ENCODE measurements at places on chromosomes 1 and 21.
A peak's percentile ranks its signal among the peaks of the same experiment; 100 is the strongest.

DNA sequence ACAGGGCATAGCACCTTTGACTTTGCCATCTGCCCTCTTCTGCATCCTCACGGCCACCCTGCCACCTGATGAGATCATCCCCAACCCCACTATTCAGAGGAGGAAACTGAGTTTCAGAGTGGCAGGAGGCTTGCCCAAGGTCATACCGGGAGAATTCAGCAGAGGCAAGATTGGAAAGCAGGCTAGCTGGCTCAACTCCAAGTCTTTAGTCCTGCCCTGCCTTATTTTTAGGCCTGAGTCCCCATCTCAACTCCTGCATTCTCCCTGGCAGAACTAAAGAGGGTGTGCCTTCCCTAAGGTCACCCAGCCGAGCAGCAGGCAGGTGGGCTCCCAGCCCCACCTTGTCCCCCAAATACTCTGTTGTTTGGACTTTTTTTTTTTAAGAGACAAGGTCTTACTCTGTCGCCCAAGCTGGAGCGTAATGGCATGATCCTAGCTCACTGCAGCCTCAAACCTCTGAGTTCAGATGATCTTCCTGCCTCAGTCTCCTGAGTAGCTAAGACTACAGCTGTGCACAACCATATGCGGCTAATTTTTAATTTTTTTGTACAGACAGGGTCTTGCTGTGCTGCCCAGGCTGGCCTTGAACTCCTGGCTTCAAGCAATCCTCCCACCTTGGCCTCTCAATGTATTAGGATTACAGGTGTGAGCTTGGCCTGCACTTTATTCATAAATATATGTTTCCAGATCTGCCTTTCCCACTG lies 13.8 kb upstream of the FGR start:
- DNase-seq = no peak

GRCh38 chr1:219385787-219386427 lies 212.2 kb downstream of the LYPLAL1 start:
- peak; percentile 64 for DNase-seq

- DNase-seq = no peak
These were observed 11.3 kb upstream of the ADORA1 start for GRCh38 chr1:203116091-203116820.

DNA sequence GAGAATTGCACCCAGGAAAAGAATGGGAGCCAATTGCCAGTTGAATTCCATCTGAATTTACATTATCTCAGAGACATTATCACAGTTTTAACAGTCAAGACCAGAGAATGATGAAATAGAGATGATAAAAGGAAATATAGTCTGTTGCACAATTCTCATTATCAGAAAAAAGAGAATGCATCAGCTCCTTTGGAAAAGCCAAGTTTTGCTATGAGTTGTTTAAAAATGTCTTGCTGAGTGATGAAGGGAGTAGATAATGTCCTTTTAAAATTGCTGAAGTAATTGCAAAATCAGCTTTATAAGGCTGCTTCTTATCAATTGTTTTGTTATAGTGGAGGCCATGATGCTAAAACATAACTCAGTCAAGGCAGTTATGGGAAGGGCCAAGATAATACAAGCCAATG lies 37.9 kb upstream of the EEIG2 start:
- DNase-seq = no peak

- no peak for DNase-seq
These were observed 257.8 kb downstream of the NPHP4 start for GRCh38 chr1:5734414-5734813.

DNA sequence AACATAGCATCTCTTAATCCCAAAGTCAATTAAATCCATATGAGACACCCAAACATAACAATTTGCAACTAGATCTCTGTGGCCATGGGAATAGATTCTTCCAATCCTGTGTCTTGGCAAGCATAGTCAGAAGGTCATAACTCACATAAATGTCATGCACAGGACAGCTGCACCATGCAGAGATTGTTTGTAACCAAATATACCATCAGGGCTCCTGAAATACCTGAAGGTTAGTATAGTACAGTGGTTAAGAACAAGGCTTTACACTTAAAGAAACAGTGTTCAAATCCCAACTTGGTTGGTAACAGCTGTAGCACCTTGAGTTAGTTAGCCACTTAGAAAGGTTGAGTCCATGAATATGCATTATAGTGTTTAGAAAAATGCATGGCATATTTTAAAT lies 82.6 kb upstream of the CCDC190 start:
- peak; percentile 83 for DNase-seq

GRCh38 chr1:119590393-119590792 lies 57.7 kb downstream of the ZNF697 start:
- DNase-seq = no peak

GRCh38 chr1:66033781-66034180 lies 241.1 kb downstream of the PDE4B start:
- no peak for DNase-seq

- DNase-seq = no peak
These were observed 81.8 kb upstream of the KCNA3 start for GRCh38 chr1:110756506-110756905.

DNA sequence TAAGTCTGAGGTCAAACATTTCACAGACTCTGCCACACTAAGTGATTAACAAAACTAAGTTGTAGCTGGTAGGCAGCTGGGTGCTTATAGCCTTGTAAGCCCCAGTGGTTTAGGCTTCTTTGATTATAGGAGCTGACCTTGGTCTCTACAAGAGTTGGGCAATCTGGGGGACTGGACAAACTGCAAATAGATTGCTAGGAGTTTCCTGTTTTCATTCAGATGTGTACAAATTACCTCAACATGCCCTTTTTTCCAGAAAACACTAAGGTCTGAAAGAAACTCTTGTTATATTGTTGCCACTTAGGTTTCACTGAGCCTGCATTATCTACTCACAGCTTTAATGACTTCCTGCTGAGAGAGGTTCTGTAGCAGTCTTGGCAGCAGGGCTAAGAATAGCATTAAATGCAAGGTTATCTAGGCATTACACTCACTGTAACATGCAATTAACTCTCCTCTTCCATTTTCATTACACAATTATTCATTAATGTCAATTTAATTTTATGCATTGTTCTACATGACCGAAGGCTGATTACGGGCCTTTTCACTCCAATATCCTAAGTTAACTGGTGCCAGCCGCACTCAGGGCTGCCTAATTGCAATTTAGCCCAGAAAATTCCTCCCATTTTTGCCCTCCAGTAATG lies 314.0 kb downstream of the LMO4 start:
- peak; percentile 11 for DNase-seq

GRCh38 chr1:3156936-3157335 lies 87.9 kb downstream of the PRDM16 start:
- no peak for DNase-seq

GRCh38 chr1:25620211-25620610 lies 3.6 kb downstream of the MAN1C1 start:
- DNase-seq = no peak

DNA sequence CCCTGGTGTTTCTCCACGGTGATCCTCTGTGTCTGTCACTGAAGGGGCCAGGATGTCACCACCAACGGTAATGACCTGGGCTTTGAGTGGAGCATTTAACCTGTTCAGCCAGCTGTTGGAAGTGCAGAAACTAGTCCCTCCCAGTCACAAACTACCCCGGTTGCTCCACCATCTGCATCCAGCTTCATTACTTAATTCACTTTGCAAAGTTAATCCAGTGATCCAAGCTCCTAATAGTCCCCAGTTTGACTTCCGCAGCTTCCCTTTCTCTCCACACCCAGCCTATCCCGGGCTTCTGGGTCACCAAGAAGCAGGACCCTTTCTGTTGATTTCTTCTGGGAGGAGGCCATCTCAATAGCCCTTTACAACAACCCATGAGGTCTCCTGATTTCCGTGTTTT lies 63.5 kb downstream of the MDM4 start:
- DNase-seq = no peak

DNA sequence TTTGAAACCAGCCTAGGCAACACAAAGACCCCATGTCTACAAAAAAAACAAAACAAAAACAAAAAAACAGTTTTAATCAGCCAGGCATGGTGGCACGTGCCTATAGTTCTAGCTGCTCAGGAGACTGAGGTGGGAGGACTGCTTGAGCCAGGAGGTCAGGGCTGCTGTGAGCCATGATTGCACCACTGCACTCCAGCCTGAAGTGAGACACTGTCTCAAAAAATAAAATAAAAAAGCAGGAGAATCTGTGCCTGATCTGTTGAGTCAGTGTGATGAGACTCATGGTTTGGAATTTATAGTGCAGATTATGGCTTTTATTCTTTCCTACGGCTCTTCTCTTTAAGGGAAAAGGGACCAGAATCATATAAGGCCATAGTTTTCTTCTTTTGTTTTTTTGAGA lies 16.5 kb downstream of the TRIT1 start:
- DNase-seq = peak; percentile 61

DNA sequence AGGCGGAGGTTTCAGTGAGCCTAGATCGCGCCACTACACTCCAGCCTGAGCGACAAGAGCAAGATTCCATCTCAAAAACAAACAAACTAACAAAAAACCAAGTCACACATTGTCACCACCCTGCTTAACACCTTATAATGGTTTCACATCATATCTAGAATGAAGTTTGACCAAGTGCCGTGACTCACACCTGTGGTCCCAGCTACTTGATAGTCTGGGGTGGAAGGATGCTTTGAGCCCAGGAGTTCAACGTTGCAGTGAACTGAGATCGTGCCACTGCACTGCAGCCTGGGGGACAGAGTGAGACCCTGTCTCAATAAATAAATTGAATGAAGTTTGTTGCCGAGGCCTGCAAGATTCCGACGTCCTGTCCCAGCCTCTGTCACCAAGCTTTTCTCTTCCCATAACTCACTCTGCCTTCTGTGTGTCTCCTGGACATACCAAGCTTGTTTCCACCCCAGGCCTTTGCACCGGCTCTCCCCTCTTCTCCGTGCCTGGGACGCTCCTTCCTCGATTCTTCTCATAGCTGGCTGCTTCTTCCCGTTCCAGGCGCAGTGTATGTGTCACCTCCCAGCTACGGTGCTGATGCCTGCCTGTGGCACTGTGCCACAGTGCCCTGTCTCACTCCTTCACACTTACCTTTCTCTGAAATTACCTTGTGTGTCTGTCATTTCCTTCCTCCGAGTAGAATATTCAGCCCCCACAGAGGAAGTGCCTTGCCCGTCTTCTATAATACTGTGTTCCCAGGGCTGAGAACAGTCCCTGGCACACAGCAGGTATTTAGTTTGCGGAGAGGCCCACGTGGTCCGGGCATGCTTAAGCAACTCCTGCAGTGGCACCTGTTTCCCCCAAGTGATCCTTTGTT lies 3.8 kb upstream of the SELENON start:
- DNase-seq = no peak

GRCh38 chr1:227959325-227959860 lies 11.7 kb upstream of the WNT9A start:
- no peak for DNase-seq

- no peak for DNase-seq
These were observed 782 bp downstream of the PCAT6 start for GRCh38 chr1:202811296-202812175.

DNA sequence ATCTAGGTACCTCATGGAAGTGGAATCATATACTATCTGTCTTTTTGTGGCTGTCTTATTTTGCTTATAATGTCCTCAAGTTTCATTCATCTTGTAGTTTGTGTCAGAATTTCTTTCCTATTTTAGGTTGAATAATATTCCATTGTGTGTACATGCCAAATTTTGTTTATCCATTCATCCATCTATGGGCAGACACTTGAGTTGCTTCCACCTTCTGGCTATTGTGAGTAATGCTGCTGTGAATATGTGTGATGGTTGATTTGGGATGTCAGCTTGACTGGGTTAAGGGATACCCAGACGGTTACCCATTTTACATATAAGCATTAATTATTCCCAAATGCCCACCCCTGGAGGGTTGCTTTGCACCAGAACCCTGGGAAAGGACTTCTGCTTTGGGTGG lies 477.5 kb downstream of the PTPRU start:
- DNase-seq = peak; percentile 19

DNA sequence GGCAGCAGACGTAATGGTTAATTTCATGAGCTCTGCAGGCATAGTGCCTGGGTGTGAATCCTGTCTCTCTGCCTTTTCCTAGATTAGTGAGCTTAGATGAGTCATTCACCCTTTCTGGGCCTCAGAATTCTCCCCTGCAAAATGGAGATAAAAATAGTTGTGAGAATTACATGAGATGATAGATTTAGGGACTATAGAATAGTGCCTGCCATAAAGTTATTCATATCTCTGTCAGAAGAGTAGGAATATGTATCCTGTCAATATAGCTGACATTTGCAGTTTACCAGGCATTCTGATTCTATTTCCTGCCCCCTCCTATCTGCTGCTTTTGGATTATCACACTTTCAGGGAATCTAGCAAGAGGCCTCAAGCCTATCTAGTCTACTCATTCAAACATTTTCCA lies 112.0 kb downstream of the PDE4B start:
- no peak for DNase-seq

GRCh38 chr1:48536477-48536876 lies 64.5 kb upstream of the SPATA6 start:
- no peak for DNase-seq

DNA sequence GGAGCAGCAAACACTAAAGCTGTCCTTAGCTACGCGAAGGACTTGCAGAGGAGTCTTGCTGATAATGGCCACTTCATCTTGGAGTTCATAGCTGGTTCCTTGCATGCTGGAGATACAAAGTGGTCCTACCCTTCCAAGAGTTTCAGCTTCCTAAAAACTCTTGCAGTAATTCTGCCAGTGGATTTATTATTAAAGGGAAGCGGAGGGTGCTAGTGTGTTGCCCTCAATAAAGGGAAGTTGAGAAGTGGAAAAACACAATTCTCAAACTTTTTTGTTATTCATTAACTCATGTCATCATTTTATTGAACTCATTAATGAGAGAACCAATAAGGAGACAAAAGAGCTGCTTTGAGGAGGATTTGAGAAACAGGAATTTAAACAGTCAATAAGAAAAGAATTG lies 6.5 kb upstream of the HAPLN2 start:
- DNase-seq = no peak

DNA sequence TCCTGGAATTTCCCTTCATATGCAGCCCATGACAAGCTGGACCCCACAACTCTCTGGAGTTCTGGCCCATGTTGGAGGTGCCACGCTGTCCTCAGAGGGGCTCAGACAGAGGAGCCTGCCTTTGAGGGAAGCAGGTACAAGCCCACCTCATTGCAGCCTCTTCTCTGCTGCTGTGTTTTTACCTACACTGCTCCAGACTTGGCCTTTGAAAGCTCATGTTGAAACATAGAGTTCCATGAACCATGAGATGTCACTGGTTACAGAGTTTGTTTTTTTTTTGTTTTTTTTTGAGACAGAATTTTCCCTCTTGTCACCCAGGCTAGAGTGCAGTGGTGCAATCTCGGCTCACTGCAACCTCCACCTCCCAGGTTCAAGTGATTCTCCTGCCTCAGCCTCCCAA lies 22.1 kb upstream of the ZBTB21 start:
- no peak for DNase-seq

DNA sequence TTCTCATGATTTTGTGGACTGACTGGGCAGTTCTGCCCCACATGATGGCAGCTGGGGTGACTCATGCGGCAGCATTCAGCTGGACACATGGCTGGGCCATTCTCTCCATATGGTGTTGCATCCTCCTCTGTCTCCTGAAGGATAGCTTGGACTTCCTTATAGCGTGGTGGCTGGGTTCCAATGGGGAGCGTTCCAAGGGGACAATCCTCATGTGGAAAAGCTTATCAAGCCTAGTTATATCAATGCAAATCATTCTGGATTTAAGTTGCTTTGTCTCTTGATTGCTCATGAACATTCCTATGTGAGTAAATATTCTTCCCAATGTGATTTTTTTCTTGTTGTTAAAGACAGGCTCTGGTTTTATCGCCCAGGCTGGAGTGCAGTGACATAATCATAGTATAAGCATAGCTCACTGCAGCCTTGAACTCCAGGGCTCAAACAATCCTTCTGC lies 13.2 kb upstream of the SLC2A1 start:
- DNase-seq = peak; percentile 70

GRCh38 chr21:41973427-41973831 lies 19.6 kb upstream of the C2CD2 start:
- no peak for DNase-seq

Data from astrocyte of the spinal cord (primary cell).